ENCODE measurements at places on chromosomes 16 and 17.

DNA sequence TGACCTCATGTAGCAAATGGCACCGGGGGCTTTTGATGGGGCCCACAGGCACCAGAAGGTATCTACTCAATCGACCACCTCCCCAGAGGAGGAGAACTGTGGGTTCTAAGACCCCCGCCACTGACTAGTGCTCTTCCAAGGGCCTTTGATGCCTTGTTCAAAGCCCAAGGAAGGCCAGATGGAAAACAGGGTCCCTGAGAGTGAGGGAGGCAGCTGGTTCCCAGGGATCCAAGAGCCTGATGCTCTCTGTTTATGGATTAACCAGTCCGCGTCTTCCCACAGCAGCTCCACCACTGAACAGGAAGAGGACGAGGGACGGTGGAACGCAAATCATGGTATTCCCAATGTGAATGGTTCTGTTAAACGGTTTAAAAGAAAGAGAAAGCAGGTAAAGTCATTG lies 7.6 kb downstream of the PHB1 start:
- DNase-seq = no peak

DNA sequence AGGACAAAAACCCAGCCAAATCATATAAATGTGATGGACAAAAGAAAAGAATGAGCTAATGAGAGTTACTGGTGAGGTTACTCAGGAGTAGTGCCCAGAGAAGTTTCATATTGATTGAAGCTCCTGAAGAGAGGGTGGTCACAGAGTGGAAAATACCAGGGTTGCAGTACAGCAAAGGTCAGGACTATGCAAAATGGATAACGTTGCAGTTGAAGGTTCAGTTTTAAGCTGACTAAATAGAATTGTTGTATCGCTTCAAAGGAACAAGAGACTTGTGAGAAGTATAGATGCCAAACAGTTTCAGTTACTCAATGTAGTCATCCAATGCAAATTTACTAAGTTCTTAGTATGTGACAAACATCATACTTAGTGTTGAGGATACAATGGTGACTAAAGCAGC lies 47.1 kb downstream of the ABCA8 start:
- DNase-seq = no peak

- DNase-seq = no peak
These were observed 9.5 kb downstream of the WWP2 start for GRCh38 chr16:69771651-69771967.

- DNase-seq = no peak
These were observed 43.2 kb upstream of the PABPN1L start for GRCh38 chr16:88909431-88910210.

GRCh38 chr16:26772503-26772902 lies 294.2 kb upstream of the C16orf82 start:
- DNase-seq = no peak
